ENCODE measurements at places on chromosomes 3 and 15.

GRCh38 chr15:22870865-22871264 lies 32.4 kb downstream of the NIPA2 start:
- DNase-seq: no peak

DNA sequence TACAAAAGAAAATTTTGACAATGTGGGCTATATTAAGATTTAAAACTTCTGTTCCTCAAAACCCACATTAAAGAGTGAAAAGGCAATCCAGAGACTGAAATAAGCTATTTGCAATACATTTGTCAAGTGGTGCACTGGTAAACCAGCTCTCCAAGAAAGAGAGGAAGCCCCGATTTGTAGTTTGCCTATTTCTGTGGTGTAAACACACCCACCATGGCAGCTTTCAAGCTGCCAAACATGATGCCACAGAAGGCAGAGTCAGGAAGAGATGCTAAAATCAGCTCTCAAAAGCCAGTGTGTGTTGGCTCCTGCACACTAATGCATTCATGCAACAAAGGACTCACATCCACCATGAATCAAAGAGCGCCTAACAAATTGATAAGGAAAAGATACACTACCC lies 17.5 kb downstream of the RFTN1 start:
- no peak for DNase-seq

DNA sequence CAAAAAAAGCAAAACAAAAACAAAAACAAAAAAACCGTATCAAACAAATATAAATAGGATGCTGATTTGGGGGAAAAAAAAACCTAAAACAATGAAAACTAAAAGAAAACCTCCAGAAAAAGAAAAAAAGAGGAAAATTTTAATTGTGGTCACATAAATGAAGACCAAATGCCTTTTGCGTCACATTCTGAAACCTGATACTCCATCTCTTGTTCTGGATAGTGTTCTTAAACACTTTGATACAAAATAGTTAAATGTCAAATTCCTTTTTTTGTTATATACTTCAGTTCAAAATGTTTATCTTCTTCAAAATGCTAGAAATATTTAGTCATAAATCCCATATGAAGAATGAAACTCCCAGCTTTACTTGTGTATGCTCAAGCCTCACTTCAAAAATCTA lies 31.0 kb downstream of the COPS2 start:
- no peak for DNase-seq

DNA sequence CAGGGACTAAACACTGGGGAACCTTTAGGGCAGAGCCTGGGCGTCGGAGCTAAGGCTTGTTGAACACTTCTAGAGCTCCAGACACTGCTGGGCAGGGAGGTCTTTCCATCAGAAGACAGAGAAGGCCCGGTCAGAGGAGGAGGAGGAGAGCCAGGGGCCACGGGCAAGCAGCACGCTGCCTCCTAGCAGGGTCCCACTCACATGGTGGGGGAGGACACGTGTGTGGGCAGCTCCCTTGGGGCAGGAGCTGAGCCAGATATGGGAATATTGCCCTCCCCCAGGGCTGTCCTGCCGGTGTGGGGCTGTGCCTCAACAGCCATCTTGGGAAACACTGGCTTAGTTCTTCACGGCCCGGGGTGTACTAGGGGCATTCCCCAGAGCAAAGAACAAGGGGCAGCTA lies 89.6 kb upstream of the TLE3 start:
- no peak for DNase-seq

GRCh38 chr3:184546252-184546651 lies 15.3 kb upstream of the EPHB3 start:
- no peak for DNase-seq
